ENCODE measurements at places on chromosomes 12 and 14.
A peak's percentile ranks its signal among the peaks of the same experiment; 100 is the strongest.

- DNase-seq: no peak
These were observed 219.6 kb downstream of the CCDC91 start for GRCh38 chr12:28409892-28410291.

DNA sequence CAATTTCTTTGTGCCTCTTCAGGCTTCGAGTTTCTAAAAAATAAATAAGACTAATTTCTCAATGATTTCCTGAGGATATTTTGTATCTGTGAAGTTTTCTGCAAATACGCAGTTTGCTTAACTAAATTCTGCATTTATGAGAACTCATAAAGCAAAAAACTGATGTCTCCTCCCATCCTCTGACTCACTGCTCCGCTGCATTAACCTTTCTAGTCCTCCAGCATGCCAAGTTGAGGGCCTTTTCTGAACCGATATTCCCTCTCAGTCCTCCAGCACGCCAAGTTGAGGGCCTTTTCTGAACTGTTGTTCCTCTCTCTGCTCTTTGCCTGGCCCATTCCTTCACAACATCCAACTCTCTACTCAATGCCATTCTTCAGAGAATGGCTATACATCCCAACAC, 3.2 kb downstream of the IPO8 start:
- DNase-seq: no peak

DNA sequence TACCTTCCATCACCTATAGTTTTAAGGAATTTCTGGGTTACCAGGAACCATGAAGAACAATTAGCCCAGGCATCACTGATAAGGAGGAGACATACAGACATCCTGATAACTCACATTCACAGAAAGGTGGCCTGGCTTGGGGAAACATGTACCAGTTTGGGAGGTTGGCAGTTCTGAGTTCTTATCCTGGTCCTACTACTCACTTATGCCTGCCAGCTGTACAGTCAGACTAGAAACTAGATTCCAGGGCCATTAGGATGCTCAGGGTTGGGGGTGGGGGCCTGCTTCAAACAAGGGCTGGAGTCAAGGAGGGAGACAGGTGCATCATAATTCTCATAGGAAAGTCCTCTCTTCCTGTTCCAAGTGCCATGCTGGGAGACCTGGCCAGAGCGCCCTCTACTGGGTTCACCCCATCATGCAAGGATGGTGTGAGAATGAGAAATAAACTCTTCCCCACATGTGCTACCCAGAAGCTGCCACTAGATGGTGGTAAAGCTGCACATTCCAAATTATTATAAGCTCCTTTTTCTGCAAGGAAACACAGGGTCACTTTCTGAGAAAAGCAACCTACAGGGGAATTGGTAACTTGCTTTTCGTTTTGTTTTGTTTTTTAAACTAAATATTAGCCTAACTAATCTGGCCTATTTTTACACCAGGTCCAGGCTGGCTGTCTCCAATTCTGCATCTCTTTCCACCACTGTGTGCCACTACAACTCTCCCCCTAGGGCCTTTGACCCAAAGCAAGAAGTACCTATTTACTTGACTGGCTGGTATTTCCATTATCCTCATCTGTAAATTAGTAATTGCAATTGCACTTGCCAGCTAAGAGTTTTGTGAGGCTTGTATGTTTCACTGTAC, 14.5 kb downstream of the OAS2 start:
- peak; percentile 33 for DNase-seq

GRCh38 chr14:97185186-97185585, 388.0 kb downstream of the VRK1 start:
- no peak for DNase-seq

All from D721Med (cell line).